ENCODE measurements at places on chromosomes 3 and 15.
A peak's percentile ranks its signal among the peaks of the same experiment; 100 is the strongest.

- DNase-seq = no peak
These were observed 1517.1 kb downstream of the SI start for GRCh38 chr3:163561151-163561550.

DNA sequence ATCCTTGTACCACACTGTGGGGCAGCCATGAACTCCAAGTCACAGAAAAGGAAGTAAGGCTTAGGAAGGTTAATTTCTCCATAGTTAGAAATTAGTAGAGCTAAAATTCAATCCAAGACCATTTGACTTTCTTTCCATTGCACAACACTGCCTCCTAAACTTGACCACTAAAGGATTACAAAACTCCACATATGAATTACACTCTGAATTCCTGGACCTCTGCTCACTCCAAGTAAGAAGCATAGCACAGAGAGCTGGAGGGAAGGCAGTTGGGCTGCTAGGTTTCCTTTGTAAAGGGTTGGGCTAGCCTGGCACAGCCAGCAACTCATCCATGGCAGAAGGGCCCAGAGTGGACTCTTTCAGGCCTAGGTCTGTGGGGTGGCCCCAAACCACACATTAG, 134.4 kb downstream of the MYLK start:
- no peak for DNase-seq

GRCh38 chr15:78944669-78945407, at the start of gene CTSH:
Gene CTSH (minus strand): TSS chr15:78945046. CDS start chr15:78944981, 65 bp downstream.
- peak; percentile 76 for DNase-seq

DNA sequence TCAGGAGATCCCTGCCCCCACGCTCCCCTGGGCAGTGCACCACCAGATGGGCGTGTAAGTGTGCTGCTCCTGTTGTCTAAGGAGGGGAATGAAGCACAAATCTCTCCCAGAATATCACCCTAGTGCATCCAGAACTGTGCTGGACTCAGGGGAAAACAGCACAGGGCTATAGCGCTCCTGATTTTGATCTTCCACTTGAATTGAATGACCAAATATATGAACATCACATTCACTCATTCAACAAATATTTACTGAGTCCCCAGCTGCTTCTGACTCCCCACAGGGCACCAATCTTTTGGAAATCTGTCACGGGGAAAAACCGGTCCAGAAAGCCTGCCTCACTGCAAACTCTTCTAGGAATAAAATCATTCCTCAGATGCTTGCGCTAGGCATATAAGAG, 2.4 kb downstream of the CPLX3 start:
- DNase-seq = no peak

GRCh38 chr3:70110066-70110465, 110.5 kb downstream of the SAMMSON start:
- no peak for DNase-seq

GRCh38 chr15:41512940-41513505, 604 bp downstream of the LTK start:
- DNase-seq = no peak

DNA sequence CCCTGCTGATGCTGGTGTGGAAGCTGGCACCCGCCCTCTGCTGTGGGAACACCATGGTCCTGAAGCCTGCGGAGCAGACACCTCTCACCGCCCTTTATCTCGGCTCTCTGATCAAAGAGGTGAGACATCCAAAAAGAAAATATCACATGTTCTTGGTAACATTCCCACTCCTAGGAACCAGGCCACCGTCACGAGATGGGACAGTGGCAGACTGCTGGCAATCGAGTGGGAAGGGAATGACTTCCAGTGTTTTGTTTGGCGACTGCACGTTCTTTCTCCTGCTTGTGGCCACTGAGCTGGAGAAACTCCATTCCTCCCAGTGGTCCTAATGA, 14.3 kb downstream of the ALDH1A3 start:
- DNase-seq = no peak

- DNase-seq = no peak
These were observed 163.9 kb upstream of the SMAD3 start for GRCh38 chr15:66901336-66902100.

DNA sequence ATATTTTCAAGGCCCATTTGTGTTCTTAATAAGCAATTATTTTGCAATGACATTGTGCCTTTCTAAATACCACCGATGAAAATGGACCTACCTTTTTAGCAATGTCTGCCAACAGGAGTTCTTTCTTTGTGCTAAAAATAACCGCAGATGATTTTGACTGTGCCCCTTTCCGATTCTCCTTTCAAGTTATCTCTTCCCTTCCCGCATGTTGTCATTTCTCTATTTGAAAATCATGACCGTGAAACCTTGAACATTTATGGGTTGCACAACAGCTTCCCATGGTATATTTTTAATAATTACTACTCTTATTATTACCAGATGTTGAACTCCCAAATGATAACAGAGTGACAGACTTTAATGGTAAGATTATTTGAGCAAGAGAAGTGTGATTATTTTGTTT, 10.3 kb upstream of the ETFA start:
- no peak for DNase-seq

GRCh38 chr3:56205406-56205805, 262.9 kb downstream of the ERC2 start:
- no peak for DNase-seq

GRCh38 chr15:84725001-84725491, 9.1 kb upstream of the SEC11A start:
- DNase-seq = no peak

DNA sequence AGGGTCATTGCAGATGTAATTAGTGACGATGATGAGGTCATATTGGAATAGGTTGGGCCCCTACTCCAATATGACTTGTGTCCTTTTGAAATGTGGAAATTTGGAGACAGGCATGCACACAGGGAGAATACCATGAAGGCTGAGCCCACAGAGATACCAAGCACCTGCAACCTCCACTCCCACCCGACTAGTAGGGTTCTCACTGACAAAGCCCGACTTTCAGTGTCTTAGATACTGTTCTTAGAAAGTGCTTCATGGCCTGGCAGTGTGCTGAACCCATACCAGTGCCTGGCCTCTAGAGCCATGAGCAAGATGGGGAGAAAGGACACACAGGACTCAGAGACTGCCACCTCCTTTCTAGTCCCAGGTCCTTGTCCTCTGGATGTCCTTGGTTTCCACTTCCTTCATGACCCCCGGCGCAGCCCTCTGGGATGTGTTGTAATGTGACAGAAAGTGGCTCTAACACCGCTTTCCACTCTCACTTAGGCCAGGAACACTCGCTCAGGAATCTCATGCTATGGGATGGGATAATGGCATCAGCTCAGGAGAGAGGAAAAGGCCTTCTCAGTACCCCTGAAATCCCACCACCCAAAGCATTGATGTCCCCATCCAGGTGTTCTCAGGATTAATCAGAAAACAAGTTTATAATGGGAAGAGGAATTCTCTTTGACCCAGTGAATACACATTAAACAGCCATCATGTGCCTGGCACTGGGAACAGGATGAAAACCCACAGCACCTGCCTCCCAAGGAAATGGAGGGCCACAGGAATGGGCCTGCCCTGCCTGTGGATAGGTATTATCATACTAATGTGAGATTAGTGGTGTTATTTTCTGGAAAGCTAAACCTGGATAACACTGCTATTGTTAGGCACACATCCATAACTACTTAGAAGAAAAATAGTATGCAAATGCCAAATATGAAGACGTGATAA, 59.9 kb downstream of the RPL39L start:
- DNase-seq = no peak

DNA sequence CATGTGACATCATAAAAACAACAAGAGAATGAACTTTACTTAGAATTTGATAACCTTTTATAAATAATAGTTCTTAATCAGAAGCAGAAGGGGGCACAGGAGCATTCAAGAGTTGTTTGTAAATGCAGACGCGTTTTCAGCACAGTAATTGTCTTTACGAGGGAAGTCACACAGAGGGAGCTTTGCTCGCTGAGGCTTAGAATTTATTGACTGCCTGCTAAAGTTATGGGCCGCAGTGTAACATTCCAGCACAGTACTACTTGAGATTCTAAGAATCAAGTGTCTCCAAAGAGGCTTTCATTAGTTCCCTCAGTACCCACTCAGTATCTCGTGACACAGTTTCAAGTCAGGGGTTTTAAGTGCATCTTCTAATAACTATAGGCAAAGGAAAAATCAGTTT, 288.7 kb downstream of the NR2F2 start:
- no peak for DNase-seq

GRCh38 chr15:98071786-98072185, 111.3 kb downstream of the ARRDC4 start:
- DNase-seq = no peak

DNA sequence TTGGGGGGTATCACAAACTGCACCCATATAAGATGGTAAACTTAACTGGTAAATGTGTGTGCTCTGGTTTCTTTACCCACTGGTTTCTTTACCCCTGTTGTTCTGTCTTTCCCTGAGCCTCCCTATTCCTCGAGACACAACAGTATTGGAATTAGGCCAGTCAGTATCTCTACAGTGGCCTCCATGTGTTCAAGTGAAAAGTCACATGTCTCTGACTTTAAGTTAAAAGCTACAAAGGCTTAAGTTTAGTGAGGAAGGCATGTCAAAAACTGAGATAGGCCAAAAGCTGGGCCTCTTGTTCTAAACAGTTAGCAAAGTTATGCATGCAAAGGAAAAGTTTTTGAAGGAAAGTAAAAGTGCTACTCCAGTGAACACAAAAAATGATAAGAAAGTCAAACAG, 513.3 kb downstream of the ROBO2 start:
- DNase-seq = no peak

GRCh38 chr3:114418724-114419543, 125.1 kb downstream of the TIGIT start:
- DNase-seq = no peak

GRCh38 chr3:134348524-134348923, 25.7 kb downstream of the AMOTL2 start:
- DNase-seq = no peak

DNA sequence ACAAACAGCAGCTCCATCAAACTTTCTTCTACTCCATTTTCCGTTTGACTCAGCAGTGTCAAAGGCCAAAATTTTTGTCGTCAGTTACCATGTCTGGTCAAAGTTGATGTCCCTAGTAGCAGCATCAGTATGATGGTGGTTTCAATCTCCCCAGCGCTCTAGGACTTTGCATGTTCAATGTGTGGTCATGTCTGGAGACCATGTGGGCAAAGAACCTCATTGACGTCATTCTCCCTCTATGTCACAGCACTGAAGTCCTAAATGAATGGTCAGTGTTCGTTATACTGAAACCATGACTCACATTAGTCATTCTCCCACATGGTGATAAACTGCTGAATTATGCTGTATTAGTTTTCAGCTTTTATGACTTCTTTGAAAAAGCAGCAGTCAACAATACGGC, 23.2 kb downstream of the SHC4 start:
- DNase-seq = peak; percentile 83

DNA sequence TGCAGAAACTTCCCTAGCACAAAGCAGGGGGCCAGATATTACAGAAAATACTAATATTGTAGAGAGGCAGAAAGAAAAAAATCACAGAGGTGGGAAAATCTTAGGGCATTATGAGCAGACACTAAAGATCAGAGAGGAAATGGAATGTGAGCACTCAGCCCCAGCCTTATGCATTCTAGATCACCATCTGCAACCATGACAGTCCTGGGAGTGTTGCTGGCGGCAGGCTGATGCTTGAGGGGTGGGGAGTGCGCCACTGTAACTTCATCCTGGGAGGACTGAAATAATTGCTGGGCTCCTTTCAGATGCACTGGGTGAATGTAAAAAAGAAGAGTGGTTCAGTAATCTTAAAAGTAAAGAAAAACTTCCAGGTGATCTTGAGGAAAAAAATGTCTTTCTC, 427.6 kb upstream of the SEMA6D start:
- DNase-seq = no peak

- no peak for DNase-seq
These were observed 32.3 kb downstream of the PARP16 start for GRCh38 chr15:65254356-65254755.

GRCh38 chr3:11226042-11226370, 46.2 kb upstream of the ATG7 start:
- DNase-seq = no peak

GRCh38 chr15:37019479-37020433, 80.6 kb downstream of the MEIS2 start:
- DNase-seq = no peak

- DNase-seq = peak; percentile 23
These were observed at the start of gene SLC35G2 for GRCh38 chr3:136818769-136819391. Gene SLC35G2 (plus strand): TSS chr3:136819126. CDS start chr3:136854461, 35,335 bp downstream.

GRCh38 chr3:193853511-193854219, 260.7 kb downstream of the OPA1 start:
- no peak for DNase-seq

DNA sequence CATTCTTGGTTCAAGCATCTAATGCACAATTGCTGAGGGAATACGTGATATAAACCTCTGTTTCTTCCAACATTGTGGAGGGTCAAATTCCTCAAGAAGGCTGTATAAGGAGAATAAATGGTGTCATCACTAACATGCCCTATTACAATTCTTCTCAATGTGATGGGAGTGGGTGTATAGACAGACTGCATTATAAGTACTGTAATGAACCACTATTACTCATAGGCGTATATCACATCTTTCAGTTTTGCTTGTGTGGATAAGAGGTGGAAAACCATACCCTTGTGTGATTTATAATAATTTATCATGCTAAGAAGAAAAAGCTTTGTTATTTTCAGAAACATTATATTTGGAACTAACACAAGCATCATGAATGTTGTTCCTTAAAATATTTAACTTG, 35.3 kb upstream of the BBX start:
- no peak for DNase-seq

GRCh38 chr3:73893089-73893488, 268.3 kb upstream of the PDZRN3 start:
- no peak for DNase-seq

- DNase-seq = no peak
These were observed 10.8 kb downstream of the CDAN1 start for GRCh38 chr15:42726114-42726513.

- no peak for DNase-seq
These were observed 836.1 kb upstream of the CFAP20DC start for GRCh38 chr3:59885899-59886400.

- DNase-seq = no peak
These were observed 199.6 kb downstream of the FMN1 start for GRCh38 chr15:32994810-32995424.

- DNase-seq = no peak
These were observed 48.0 kb upstream of the TPRG1 start for GRCh38 chr3:189123595-189124387.

DNA sequence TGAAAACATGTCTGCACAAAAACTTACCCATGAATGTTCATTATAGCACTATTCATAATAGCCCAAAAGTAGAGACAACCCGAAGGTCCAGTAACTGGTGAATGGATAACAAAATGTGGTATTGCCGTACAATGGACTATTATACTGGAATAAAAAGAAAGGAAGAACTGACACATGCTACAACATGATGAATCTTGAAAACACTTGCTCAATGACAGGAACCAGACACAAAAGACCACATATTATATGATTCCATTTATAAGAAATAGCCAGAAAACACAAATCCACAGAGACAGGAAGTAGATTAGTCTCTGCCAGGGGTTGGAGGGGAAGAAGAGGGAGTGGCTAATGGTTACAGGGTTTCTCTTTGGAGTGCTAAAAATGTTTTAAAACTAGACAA, 18.3 kb downstream of the SHC4 start:
- no peak for DNase-seq

GRCh38 chr3:125194849-125195601, 17.5 kb downstream of the SLC12A8 start:
- no peak for DNase-seq
